ENCODE measurements at places on chromosomes 3 and 15.

DNA sequence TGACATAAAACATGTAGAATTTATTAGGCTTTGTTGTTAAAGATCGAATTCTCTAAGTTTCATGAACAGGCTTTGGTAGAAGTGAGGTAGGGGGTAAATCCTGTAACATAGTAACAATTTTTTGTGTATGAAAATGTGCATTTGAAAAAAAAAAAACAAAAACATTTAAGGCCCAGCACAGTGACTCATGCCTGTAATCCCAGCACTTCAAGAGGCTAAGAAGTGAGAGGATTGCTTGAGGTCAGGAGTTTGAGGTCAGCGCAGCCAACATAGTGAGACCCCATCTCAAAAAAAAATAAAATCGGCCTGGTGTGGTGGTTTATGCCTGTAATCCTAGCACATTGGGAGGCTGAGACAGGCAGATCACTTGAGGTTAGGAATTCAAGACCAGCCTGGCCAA is 26.8 kb upstream of the PPP4R2 start:
- no peak for DNase-seq

DNA sequence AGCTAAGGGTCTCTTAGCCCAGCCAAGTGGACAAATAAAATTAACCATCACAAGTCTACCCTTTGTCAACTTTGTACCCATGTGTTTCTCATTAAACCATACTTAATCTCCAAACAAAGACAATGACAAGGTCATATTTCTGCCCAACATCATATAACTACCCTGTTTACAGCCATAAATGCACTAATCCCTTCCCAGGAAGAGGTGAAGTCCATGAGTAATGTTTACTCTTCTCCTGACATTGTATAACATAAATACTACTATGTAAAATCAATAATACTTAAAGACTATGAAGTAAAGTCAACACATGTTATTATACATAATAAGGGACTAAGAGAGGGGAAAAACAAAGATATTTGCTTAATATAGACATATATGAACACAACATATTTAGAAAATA is 38.5 kb upstream of the FAN1 start:
- no peak for DNase-seq

GRCh38 chr3:26449996-26450395 is 172.6 kb upstream of the LRRC3B start:
- DNase-seq, result no peak

DNA sequence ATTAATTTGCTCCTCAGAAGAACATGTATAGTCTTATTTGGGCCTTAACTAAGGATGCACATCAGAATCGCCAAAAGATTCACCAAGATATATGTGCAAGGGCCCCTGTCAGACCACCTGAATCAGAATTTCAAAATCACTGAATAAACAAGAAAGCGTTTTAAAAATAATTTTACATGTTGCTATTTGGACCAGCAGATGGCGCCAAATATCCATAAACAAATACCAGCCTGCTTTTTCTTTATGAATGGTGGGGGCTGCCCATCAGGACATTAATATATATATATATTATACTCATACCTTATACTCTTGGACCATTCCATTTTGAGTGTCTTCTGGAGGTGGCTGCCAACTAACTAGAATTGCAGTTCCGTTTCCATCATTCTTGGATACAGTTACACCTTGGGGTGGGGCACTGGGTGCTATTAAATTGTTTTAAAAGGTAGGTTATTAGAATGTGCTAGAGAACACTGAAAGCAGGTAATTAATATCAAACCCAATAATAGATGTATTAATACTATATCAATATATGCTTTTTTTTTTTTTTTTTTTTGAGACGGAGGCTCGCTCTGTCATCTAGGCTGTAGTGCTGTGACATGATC is 1108.3 kb downstream of the ROBO1 start:
- no peak for DNase-seq

DNA sequence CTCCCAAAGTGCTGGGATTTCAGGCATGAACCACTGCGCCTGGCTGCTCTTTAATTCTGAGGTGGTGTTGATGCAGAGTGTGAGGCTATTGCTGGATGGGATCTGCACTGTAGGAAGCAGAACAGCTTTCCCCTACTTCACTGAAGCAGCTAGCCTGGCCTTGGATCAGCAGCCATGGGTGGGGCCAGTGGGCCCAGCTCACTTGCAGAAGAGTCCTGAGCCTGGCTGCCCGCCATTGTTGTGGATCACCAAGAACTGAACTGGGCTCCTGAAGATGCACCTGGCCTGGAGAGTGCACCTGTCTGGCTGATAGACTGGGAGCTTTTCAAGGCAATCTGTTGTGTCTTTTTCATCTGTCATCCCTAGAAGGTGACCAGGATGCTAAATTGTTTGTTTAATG is 11.9 kb downstream of the TLNRD1 start:
- no peak for DNase-seq

DNA sequence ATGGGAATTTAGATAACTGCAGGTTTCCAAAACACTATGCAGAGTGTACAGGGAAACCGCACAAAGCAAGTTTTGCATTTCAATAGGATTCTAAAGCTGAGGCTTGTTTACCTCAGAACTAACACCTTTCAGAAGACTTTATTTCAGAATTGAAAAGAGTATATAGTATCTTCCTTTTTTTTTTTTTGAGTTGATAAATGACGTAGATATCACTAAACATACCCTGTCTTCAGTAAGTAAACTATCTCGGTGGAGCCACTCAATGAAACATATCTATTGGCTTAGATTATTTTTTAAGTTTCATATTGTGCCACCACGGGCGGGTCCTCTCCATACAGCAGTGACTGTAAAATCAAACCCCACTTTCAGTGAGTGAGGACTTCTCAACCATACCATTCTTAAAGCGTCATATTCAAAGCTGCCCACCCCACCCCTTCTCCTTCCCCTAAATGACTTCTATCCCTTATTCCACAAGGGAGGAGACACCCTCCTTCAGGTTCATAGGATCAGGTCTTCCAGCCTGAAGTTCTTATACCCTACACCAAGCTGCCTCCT is 2.0 kb upstream of the TBL1XR1 start:
- DNase-seq, result no peak

- DNase-seq, result no peak
These were observed 776 bp downstream of the VGLL3 start for GRCh38 chr3:86990012-86990733.

DNA sequence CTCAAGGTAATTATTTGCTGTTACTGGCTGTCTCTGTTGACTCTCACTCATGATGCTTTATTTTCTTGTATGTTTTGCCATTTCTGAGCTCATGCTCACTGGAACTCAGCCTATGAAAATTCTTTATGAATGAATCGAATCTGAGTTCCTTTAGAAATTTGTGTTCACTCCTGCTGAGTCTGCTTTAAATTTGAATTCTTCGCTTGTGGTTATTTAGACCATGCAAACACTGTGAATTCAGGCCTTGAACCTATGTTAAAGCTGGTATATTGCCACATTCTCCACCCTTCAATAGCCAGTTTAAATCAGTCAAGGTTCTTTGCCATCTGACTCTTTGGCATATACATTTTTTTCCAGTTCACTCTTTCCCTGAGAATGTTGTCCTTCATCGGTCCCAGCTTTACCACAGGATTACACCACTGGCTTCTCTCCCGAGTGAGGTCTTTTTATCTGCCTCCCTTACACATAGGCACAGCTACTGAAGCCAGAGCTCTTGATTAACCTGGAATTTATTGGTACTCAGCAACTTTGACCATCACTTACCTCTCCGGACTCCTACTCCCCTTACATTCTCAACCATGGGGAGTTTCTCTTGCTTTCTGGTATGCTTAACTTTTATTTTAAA is 400.6 kb downstream of the VPS13C start:
- no peak for DNase-seq

DNA sequence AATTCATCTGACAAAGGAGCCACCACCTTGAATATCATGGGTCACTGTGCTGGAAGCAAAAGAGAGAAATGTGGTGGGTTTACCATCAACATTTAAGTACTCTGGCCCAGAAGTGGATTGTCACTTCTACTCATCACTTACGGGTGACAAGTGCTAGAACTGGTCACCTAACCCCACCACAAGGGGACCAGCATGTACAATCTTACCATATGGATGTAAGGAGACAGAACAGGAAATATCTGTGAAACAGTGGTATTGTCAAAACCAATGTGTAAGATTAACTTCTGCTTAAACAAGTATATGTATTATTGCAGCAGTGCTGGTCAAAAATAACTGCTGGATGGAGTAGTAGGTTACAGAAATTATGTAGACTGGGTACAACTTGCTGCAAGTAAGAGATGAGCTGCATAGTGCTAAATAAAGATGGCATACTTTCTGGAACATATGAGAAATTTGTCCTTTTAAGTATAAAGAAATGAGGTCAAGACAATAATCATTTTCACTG is 171.8 kb downstream of the POTEB3 start:
- DNase-seq, result no peak

DNA sequence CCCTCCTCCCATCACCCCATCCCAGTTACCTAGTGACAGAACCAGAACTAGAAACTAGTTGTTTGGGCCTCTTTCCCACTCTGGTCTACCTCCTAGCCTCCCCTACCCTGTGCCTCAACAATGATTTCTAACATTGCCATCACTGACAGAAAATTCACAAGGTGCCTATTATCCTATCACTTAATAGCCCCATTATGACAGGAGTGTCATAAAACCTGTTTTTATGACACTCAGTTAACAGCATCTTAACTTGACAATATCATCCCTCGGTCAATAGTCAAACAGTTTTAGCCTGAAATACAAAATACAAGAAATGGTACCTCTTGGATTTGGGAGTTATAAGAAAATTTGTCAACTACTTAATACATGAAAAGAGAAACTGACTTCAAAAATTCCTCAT is 46.5 kb downstream of the ULK4 start:
- DNase-seq, result no peak

DNA sequence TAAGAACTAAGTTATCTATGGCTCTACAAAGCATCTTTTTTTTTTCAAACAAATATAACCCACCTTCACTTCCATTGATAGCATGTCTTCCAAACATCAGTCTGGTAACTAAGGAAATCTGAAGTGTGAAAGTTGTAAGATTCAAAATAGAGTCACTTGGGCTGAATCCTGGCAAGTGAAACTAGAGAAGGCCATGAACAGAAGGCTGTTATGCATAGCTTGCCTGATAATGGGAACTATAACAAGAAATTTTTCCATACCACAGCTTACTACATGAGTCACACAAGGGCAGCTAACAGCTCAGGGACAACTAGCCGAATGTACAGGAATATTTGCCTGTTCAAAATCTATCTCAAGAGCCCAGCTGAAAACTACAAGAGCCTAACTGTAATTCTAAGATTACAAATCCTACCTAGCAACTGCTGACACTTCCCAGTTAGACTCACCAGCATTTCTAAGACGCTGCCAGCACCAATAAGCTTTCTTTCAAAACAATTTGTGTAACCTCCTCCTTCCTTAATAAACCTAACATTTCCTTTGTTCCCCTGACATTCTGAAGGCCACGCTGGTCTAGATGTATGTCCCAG is 1066.5 kb downstream of the PLOD2 start:
- no peak for DNase-seq

GRCh38 chr15:68834346-68834745 is 13.7 kb upstream of the ANP32A start:
- DNase-seq, result no peak

GRCh38 chr3:115100806-115101205 is 46.3 kb downstream of the ZBTB20 start:
- DNase-seq, result no peak

- DNase-seq, result no peak
These were observed 181.1 kb downstream of the SOX2 start for GRCh38 chr3:181892848-181893247.

GRCh38 chr3:22216601-22217000 is 465.6 kb upstream of the ZNF385D start:
- no peak for DNase-seq

GRCh38 chr3:81198756-81199155 is 562.7 kb downstream of the GBE1 start:
- no peak for DNase-seq

DNA sequence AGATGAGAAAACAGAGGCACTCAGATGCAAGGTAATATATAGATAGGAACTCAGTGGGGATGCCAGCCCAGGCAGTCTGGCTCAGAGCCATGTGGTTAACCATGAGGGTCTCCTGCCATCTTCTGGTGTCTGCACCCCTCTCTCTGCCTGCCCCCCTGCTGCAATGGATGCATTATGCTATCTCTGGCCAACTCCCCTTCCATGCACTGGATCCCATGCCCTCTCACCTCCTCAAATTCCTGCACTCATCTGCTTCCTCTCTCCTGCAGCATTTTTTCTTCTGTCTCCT is 163.2 kb downstream of the STT3B start:
- DNase-seq, result no peak

- DNase-seq, result peak; percentile 30
These were observed 30.7 kb upstream of the WDR49 start for GRCh38 chr3:167684388-167684993.

DNA sequence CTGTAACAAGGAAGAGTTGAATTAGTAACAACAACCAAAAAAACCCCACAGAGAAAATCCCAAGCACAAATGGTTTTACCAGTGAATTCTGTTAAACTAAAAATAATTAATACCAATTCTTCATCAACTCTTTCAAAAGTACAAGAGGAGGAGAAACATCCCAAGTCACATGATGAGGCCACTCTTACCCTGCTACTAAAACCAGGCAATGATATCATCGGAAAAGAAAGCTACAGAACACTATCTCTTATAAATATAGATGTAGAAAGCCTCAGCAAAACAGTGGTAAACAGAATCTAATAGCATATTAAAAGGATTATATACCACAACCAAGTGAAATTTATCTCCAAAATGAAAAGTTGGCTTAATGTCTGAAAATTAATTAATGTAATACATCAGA is 168.1 kb upstream of the SLCO3A1 start:
- no peak for DNase-seq

DNA sequence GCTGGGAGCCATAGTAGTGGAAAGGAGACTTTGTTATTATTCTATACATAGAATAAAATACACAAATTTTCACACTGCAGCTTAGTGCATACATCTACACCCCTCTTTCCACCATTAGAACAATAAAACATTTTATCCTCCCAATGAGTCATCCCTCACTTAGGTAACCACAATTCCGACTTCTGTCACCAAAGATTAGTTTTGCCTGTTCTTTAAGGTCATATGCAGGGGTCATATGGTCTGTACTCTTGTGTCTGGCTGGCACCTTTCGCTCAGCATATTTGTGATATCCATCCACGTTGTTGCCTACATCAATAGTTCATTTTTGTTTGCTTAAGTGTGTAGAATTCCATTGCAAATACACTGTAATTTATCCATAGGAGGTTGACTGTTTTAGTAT is 399.4 kb downstream of the SHQ1 start:
- DNase-seq, result no peak

GRCh38 chr3:65313666-65314065 is 625.9 kb upstream of the ADAMTS9 start:
- DNase-seq, result no peak

DNA sequence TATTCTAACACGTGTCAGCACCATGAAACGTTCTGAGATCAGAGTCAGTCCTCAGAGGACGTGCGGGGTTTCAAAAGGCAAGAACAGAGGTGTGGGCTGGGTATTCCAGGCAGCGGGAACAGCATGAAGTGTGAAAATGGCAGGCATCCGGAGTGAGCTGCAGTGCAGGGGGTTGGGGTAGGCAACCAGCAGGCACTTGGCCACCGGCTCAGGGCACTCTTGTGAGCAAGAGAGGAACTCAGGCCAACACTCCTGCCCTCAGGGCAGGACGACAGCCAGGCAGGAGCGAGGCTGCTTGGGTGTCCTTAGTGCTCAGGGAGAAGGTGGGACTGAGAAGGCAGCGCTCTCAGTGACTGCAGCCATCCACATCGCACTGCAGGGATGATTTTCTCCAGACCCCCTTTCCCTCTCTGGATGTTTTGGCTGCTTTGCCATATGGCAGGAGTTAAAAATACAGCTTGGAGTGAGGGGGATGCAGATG is 151.1 kb downstream of the NUP210 start:
- DNase-seq, result no peak
